ENCODE measurements at places on chromosomes 13 and 19.
A peak's percentile ranks its signal among the peaks of the same experiment; 100 is the strongest.

DNA sequence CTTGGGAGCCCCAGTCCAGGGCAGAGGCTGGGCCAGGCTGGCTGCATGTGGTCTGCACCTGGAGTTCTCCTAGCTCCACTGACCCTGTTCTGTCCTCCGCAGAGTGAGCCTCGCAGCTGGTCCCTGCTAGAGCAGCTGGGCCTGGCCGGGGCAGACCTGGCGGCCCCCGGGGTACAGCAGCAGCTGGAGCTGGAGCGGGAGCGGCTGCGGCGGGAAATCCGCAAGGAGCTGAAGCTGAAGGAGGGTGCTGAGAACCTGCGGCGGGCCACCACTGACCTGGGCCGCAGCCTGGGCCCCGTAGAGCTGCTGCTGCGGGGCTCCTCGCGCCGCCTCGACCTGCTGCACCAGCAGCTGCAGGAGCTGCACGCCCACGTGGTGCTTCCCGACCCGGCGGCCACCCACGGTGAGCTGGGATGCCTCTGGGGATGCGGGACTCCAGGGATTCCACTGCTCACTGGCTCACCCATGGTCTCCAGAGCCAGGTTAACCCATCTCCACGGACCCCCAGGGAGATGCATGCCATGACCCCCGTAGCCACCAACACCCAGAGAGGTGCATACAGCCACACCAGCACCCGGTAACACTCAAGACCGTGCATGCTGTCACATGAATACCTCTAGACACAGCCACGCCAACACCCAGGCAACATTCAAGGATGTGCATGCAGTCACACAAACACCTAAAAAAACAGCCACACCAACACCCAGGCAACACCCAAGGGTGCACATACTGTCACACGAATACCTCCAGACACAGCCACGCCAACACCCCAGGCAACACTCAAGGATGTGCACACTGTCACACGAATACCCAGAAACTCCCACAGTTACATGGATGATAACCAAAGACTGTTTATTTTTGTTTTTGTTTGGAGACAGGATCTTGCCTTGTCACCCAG, 8.2 kb downstream of the PKN1 start:
- DNase-seq, result no peak

DNA sequence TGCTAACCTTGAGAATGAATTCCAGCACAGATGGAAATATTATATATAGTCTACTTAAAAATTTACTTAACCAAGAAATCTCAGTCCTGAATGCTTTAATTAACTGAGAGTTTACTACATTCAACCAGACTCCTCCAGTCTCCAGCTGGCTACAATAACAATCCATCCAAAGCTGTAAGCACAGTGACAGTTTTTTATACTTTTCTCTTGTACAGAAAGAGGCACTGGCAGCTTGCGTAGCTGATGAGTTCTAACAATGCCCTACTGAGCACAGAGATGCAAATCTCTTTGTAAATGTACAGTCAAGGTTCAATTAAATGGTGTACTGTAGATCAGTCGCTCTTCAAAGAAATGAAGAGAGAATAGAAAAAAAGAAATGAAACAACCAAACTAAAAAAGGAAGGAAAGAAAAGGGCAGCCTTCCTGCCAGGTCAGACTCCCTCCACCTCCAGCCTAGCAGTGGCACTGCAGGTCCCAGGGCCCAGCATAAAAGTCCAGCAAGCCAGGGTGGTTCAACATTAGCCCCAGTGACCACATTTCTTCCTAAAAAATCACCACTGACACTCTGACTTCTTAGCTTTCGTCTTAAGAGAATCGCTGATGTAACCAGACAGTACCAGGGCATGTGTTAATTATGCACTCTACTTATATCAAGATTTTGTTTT, 88.4 kb downstream of the SACS start:
- DNase-seq, result no peak

DNA sequence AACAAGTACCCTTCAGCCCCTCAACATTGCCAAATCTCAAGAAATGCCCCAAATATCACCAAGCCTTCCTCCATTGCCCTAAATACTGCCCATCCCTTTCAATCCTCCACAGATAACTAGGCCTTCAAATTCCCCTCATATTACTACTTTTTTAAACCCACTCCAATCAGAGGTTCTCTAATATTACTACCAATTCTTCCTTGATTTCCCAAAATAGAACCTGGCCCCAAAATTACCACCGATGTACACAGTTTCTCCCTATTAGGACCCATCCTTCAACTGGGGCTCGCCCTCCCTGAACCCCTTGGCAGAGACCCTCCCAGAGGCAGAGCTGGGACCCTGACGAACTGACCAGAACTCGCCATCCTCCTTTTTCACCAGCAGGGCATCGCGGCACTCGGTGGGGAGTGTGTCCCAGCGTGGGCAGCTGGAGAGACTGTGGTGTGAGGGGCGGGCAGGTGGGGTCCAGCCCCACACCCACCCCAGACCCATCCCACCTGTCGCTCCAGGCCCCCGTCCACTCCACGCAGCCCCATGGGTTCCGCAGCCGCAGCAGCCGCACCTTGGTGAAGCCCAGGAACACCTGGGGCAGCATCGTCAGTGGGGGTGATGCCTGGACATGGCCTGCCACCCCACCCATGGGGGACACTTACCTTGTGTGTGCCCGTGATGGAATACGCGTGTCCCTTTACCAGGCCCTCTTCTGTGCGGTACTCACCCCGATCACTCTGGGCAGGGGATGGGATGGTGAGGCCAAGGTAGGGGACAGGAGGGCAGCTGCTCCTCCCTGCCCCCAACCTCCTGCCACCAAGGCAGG, 6.1 kb downstream of the CAPN12 start:
- DNase-seq, result no peak

- DNase-seq, result no peak
Observed at GRCh38 chr13:44212633-44213396, 160.8 kb upstream of the SERP2 start.

- DNase-seq, result peak; percentile 41
Observed at GRCh38 chr13:28636677-28637317, 22.1 kb upstream of the POMP start.

GRCh38 chr19:33828266-33829075, 31.8 kb downstream of the KCTD15 start:
- DNase-seq, result no peak

GRCh38 chr19:7004313-7004931, 16.8 kb downstream of the MBD3L2B start:
- DNase-seq, result no peak

Measured in CD4-positive, alpha-beta T cell treated with Interleukin-15 for 4 hours (primary cell).